Stimulated activated CD4-positive, alpha-beta T cell treated with anti-CD3 and anti-CD28 coated beads, Interleukin-1b, Interleukin-23, amount 100 ng/mL, for 1 hour (primary cell): ENCODE measurements at places on chromosomes 13 and 19.

- no peak for DNase-seq
Observed at GRCh38 chr13:33913829-33914228, 95.9 kb downstream of the RFC3 start.

- no peak for DNase-seq
Observed at GRCh38 chr13:70995338-70995737, 871.7 kb downstream of the DACH1 start.

DNA sequence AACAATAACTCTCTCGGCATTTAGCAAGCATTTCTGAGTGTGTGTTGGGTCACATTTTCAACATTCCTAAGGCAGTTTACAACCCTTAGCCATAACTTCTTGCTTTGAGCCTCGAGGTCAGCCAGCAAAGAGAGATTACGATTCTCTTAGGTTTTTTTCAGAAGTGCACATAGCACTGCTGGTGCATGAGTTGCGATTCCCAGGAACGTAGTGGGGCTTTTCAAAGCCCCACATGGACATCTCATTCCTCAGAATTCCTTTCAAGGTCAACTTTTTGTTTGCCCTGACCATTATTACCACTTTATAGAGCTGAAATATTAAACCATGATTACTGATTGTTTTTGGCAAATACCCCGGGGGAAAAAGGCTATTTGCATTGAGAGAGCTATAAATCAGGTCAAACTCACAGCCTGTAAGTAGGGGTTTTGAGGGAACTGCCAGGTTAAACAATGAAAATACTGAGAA lies 705.3 kb downstream of the GPC5 start:
- DNase-seq: no peak

- DNase-seq: no peak
Observed at GRCh38 chr13:47146991-47147811, 250.3 kb upstream of the HTR2A start.

GRCh38 chr13:102018716-102019115 lies 383.1 kb downstream of the FGF14 start:
- DNase-seq: no peak

GRCh38 chr19:33426621-33427361 lies 53.3 kb downstream of the CEBPG start:
- DNase-seq: no peak

GRCh38 chr19:49809160-49809940 lies 3.7 kb downstream of the FUZ start:
- DNase-seq: no peak

- no peak for DNase-seq
Observed at GRCh38 chr13:74870865-74871264, 611.1 kb downstream of the TBC1D4 start.

DNA sequence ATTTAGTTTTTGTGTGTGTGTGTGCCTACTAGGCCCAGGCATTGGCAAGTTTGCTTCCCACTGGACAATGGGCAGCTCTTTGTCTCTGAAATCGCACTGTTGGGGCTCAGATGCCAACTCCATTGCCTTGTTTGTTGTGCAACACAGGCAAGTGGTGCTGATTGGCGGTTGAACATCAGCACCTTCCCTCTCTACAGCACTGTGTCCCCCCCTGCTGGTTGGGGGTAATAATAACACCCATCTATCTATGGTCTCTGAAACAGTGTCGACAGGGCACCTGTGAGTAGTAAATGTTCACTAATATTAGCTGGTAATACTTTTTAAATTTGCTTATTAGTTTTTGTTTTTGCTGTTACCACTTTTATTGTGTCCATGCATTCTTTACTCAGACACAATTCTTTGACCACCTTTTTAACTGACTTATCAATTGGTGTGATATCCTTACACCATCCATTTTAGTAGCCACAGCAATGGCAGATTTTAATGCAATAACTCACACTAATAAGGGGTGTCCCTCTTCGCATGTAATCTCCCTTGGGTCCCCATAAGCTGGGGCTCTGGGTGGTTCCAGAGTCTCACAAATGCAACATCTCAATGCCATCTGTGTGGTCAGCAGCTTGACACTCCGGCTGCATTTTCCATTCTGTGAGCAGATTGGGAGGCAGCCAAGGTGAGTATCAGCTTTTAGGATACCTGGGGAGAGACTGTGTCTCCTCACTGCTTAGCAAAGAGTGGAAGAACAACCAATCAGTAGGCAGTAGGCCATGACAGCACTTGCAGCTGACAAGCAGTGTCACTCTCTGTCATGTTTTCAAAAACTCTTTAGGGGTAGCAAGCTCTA lies 47.7 kb upstream of the UQCRFS1 start:
- DNase-seq: no peak

- DNase-seq: no peak
Observed at GRCh38 chr13:66574606-66575005, 655.5 kb downstream of the PCDH9 start.

DNA sequence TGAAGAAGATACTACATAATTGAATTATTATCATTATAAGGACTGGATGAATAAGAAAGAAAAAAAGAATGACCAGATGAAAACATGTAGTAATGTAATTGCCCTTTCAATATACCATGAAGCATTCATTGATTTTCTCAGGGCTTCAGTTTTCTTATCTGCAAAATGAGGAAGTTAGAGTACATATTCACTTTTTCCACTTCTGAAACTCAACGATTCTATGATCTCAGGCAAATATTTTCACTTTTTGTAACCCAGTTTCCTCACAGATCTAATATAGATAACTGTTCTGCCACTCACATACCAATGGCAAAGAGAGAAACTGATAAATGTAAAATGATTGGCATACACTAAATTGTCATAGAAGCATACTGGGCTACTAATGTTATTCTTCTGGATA lies 856.6 kb upstream of the KLHL1 start:
- DNase-seq: no peak

DNA sequence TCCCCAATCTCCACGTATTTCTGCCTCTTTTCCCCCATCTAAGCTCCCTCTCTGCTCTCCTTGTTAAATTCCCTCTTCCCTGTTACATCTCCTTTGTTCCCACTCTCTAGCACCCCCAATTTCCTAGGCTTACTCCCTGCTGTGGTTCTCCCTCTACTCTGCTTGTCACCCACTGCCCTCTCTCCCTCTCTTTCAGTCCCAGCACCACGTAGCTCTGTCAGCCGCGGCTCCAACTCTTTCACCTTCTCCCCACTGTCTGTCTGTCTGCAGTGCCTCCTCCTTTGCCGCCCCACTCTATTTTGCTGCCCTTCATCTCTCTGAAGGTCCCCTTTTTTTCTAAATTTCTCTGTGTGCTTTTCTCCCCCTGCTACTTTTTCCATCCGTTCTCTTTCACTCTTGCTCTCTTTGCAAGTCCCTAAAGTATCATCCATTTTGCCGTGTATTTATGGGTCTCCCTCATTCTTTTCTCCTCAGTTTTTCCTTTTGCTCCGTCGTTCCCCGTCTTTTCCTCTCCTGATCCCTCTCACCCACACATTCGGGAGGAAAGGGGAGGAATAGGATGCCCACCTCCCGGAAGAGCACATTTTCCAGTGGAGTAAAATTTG lies 937 bp downstream of the ZNF841 start:
- no peak for DNase-seq

DNA sequence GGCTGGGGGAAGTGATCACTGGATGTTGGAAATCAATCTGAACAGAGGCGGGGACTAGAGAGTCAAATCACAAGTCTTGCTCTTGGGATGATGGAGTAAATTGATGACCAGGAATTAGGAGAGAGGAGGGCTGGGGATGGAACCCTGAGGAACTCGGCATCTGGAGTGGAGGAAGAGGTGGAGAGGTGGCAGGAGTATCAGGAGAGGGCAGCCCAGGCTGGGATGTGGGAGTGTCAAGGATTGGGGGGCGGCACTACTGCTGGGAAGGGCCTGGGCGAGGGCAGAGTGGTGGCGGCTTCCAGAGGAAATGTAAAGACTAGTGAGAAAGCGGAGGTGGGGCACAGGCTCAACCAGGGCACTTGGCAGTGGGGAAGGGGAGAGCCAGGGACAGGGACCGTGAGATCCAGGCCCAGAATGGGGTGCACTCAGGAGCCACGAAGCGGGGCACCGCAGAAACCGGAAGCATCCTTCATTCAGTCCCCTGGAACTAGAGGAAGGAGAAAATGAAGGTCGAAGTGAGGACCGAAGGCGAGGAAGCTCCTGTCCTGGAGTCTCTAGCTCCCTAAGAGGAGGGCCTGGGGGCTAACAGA lies 81.2 kb upstream of the GPR183 start:
- DNase-seq: no peak

DNA sequence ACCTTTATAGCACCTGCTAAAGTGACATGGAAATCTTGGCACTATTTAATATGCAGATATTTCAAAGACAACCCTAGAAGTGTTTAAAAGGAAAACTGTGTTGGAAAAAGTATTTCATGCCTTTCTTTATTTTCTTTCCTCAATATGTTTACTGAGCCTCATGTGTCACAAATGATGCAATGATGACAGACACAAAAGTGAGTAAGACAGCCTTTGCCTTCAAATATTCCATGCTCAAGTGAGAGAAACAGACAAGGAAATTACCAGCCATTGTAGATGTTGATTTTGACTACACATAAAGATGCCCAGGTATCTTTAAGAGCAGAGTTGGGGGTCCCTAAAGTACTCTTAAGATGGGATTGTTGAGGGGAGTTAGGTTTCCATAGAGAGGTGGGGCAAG lies 48.0 kb upstream of the TPP2 start:
- DNase-seq: no peak

DNA sequence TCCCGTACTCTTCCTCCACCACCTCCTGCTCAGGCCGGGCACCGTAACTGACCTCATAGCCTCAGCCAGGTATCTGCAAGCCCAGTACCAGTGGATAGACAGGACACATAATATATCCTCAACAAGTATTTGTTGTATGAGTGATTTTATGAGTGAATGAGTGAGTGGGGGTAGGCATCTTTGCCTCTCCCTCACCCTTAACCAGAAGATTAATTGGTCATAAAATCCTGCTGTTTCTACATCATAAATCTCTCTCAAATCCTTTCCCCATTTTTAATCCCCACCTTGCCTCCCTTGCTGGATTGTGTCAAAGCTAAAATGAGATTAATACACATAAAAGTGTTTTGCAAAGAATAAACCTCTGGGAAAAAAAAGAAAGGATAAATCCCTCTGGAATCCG lies 44.4 kb upstream of the HMGB1 start:
- no peak for DNase-seq
